ENCODE measurements at places on chromosomes 6 and 20. TPM values are rescaled to one million over a fixed set of nuclear protein-coding genes. Genes with fewer than 3 reads are reported as not detected.

- no peak for DNase-seq
- H3K27me3 ChIP-seq = no peaks in the 10 kb centered on the region
- H3K27ac ChIP-seq = no peak overlapping the region
Observed at GRCh38 chr20:59273739-59274357, 26.6 kb upstream of the EDN3 start.

Gene AVP
- total RNA-seq = not detected

DNA sequence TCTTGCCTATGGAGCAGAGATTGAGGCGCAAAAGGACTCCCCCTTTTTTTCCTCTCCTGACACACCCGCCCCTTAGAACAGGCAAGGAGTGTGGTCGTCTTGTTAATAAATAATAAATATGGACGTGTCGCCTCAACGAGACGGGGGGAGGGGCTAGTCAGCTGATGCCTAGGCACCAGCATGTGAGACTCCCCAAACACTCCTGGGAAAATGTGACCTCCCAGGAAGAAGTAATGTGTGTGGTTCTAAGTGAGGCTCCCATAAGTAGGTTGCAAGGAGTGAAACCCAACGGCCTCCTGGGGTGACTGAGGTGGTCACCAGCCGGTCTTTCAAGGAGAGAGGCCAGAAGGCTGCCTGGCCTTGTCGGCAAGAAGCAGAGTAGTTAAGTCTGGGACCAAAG lies 1.1 kb upstream of the FAXC start:
- no peak overlapping the region for H3K4me3 ChIP-seq
- H3K27ac ChIP-seq = no peak overlapping the region
- no peaks in the 10 kb centered on the region for H3K36me3 ChIP-seq
- no peaks in the 10 kb centered on the region for H3K4me1 ChIP-seq
- DNase-seq = peak; percentile 65

Gene IL17F
- not detected for total RNA-seq

Gene IFT52
- total RNA-seq = 73.7 TPM

- no peak overlapping the region for H3K4me3 ChIP-seq
- no peak overlapping the region for H3K27ac ChIP-seq
- DNase-seq = no peak
- no peaks in the 10 kb centered on the region for H3K36me3 ChIP-seq
- H3K27me3 ChIP-seq = no peaks in the 10 kb centered on the region
Observed at GRCh38 chr6:108902382-108902792, 54.2 kb downstream of the ARMC2 start.

GRCh38 chr6:35258858-35259193 lies 709 bp upstream of the ZNF76 start:
- no peaks in the 10 kb centered on the region for H3K27me3 ChIP-seq
- H3K27ac ChIP-seq = peak overlapping the region; percentile 95
- H3K4me3 ChIP-seq = peak overlapping the region; percentile 93
- peaks cover 20% of the 10 kb centered on the region for H3K4me1 ChIP-seq
- no peaks in the 10 kb centered on the region for H3K36me3 ChIP-seq

Gene MAS1
- not detected for total RNA-seq

GRCh38 chr20:57809661-57810172 lies 99.9 kb upstream of the PMEPA1 start:
- peaks cover 4% of the 10 kb centered on the region for H3K27me3 ChIP-seq
- H3K4me1 ChIP-seq = no peaks in the 10 kb centered on the region
- no peak overlapping the region for H3K27ac ChIP-seq
- H3K4me3 ChIP-seq = no peak overlapping the region
- DNase-seq = no peak

DNA sequence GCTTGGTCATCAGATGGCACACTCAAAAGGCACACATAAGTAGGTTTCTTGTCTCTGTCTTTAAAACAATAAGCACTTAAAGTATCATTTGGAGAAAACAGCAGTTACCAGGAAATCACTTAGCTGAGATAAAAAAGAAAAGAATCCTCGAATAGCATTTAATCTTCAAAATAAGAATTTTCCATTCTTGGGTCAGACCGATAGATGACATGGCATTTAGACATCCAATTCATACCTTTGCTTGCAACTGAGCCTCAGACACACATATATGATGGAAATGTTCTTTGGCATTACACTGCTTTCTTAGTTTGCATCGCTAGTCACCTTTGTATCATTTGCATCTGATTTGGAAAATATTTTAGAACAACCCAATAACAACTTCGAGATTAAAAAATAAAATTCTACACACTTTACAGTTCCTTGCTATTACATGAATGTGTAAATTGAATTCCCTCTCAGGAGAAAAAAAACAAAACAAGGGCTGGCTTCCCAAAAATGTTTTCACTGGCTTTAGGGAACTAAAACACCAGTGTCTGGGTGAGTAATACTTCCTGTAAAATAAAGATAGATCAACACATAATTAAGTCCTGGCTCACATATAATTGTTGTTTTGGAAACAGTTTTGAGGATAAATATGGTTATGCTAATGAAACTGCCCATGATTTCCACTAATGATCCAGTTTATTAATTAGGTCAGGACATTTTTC lies 1.3 kb upstream of the RNF217 start:
- DNase-seq = peak; percentile 69
- peak overlapping the region; percentile 90 for H3K4me3 ChIP-seq
- H3K27ac ChIP-seq = peak overlapping the region; percentile 87
- no peaks in the 10 kb centered on the region for H3K27me3 ChIP-seq
- peaks cover 34% of the 10 kb centered on the region for H3K4me1 ChIP-seq

- no peaks in the 10 kb centered on the region for H3K4me1 ChIP-seq
- H3K27ac ChIP-seq = no peak overlapping the region
- H3K4me3 ChIP-seq = no peak overlapping the region
- H3K27me3 ChIP-seq = no peaks in the 10 kb centered on the region
Observed at GRCh38 chr6:159490298-159490937, 202.6 kb downstream of the SOD2 start.
